ENCODE measurements at places on chromosomes 1 and 21.

GRCh38 chr1:180281490-180281889 lies 51.4 kb downstream of the LHX4 start:
- DNase-seq = no peak

DNA sequence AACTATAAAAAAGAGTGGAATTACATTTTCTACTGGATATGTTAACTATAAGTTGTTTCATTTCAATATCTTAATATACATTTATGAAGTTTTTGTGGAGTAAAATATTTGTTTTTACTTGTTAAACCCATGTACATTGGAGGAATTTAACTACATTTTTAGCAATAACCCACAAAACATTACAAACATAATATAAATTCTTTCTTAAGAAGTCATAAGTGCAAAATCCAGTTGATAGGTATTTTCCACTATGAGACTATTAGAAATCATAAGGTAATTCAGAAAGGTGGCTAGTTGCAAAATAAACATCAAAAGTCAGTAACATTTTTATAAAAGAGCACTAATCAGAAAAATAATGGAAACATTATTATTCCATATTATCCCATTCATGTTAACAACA lies 73.9 kb upstream of the RRP15 start:
- DNase-seq = peak; percentile 51

GRCh38 chr1:17149771-17150170 lies 30.5 kb upstream of the PADI2 start:
- no peak for DNase-seq

GRCh38 chr21:29238053-29238966 lies 60.4 kb upstream of the BACH1 start:
- DNase-seq = peak; percentile 76

DNA sequence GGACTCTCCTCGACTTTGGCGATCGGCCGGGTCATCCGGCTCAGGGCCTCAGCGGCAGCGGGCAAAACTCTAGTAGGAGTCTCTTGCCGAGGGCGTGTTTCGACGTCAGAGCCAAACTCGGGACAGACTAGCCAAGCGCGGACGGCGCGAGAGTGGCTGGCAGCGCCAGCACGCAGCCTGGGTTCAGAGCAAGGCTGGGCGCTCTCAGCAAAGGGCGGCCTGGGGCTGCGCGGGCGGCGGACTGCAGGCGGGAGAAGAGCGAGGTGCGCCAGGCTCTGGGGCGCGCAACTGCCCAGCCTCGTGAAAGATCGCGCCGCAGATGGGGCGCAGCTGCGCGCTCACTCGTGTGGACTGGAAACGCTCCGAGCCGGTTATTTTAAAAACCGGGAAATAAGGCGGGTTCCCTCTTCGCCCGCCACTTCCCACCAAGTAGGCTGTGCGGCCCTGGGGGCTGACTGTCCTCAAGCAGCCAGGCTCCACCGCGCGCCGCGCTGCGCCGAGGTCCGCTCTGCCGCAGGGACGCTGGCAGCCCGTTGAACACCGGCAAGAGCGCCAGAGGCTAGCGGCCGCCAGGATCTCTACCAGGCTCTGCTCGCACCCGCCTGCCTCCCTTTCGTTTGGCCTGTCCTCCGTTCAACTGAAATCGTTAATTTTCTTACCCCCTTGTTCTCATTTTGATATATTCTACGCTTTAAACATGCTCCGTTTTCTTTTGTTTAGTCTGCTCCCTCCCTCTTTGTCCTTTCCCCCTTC lies 2.4 kb downstream of the ALX3 start:
- DNase-seq = no peak

DNA sequence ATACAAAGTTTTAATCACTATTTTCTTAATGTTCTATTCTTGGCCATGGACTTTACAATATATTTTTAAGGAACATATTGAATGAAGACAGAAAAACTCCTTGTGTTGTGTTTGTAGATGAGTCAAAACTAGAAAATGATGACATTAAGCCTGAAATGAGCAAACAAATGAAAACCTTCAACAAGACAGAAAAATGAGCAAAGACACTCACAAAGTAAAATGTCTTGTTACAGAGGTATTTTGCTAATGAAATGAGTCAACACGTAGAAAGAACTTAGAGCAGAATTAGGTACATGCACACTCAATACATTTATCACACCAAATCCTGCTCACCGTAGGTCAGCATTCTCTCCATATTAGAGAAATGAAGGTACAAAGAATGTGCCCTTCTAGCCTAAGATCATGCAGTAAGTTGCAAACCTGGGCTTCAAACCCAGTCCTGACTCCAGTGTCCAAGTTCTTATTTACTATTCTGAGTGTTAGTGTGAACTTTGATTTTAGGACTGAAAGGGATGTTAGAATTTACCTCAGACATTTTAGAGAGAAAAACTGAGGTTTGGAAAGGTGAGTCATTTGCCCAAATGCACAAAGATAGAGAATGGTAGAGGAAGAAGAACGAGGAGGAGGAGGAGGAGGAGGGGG lies 133.9 kb upstream of the SGIP1 start:
- peak; percentile 34 for DNase-seq

GRCh38 chr1:202159534-202160371 lies 649 bp downstream of the PTPN7 start:
- no peak for DNase-seq

GRCh38 chr1:77385551-77385950 lies 103.7 kb downstream of the AK5 start:
- DNase-seq = peak; percentile 56

GRCh38 chr1:221801251-221801661 lies 59.4 kb upstream of the DUSP10 start:
- DNase-seq = no peak

DNA sequence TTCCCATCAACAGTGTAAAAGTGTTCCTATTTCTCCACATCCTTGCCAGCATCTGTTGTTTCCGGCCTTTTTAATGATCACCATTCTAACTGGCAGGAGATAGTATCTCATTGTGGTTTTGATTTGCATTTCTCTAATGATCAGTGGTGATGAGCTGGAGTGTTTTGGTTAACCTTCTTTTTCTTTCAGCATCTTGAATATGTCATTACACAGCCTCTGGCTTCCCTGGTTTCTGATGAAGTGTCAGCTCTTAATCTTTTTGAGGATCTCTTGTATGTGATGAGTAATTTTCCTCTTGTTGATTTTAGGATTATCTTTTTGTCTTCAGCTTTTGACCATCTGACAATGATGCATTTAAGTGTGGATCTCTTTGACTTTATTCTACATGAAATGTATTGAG lies 133.2 kb upstream of the GRIK3 start:
- DNase-seq = no peak

- peak; percentile 40 for DNase-seq
These were observed 64.2 kb downstream of the ETS2 start for GRCh38 chr21:38869946-38870345.

- no peak for DNase-seq
These were observed 98.5 kb downstream of the RERE start for GRCh38 chr1:8718850-8719361.
